Dorsolateral prefrontal cortex (tissue), 122 donors: ENCODE measurements at places on chromosomes 4 and X.

GRCh38 chrX:129478516-129478915, 44.8 kb downstream of the SMARCA1 start:
- DNase-seq = no peak

DNA sequence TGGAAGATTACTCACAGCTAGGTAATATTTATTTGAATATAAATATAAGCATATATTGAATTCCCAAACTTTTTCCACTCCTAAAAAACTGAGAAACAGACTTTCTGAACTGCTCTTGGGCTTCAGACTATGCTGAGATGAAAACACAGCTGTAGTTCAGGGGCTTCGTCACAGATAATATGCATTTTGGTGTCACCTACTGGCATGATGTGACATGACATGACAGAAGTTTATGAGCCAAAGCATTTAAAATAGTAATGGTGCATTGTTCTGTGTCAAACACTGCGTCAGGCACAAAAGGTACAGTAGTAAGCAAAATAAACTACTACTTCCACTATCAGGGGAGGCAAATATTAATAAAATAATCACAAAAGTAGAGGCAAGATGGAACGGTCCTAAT, 171.3 kb downstream of the BTC start:
- DNase-seq = no peak

GRCh38 chrX:129646566-129647417, 8.0 kb downstream of the APLN start:
- DNase-seq = no peak

GRCh38 chr4:112225157-112225556, 6.4 kb upstream of the AP1AR start:
- no peak for DNase-seq

- no peak for DNase-seq
Measured at GRCh38 chr4:74618659-74619058, 173.7 kb downstream of the AREG start.

- no peak for DNase-seq
Measured at GRCh38 chrX:120468071-120468470, 1.0 kb downstream of the LAMP2 start.

GRCh38 chrX:100447655-100448397, 37.8 kb upstream of the PCDH19 start:
- no peak for DNase-seq

GRCh38 chrX:133399411-133399810, 15.9 kb downstream of the GPC4 start:
- no peak for DNase-seq

DNA sequence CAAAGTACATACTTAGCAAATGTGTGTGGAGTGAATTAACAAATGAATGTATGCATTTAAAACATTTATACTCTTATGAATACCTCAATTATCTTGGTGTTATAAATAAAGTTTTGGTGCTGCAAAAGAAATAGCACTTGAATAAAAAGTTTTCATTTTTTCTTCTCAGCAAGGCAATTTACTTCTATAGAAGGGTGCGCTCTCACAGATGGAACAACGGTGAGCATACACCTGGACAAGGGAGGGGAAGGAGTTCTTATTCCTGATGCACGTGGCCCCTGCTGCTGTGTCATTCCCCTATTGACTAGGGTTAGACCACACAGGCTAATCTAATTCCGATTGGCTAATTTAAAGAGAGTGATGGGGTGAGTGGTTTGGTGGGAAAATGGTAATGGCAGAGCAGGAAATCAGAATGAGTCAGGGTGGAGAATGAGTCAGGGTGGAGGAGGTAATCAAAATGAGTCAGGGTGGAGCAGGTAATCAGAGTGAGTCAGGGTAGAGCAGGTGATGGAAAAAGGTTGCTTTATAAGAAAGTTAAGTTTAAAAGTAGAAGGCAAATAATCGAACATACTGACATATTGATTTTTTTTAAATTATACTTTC, 28.2 kb upstream of the PGK1 start:
- DNase-seq = no peak

- no peak for DNase-seq
Measured at GRCh38 chrX:114611018-114611619, 27.2 kb downstream of the HTR2C start.

GRCh38 chr4:88524171-88524570, 595 bp upstream of the PYURF start:
- no peak for DNase-seq

DNA sequence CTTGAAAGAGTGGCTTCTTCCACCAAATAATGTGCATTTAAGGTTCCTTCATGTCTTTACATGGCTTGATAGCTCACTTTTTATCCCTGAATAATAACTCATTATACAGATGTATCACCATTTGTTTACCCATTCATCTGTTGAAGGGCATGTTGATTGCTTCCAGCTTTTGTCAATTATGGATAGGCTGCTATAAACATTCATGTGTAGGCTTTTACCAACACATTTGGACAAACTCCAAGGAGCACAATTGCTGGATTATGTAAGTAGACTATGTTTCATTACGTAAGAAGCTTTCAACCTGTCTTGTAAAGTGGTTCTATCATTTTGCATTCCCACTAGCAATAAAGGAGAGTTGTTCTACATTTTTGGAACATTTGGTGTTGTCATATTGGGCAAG, 2637.0 kb downstream of the PCDH7 start:
- no peak for DNase-seq

- DNase-seq = no peak
Measured at GRCh38 chr4:118941149-118941548, 52.5 kb downstream of the SYNPO2 start.

DNA sequence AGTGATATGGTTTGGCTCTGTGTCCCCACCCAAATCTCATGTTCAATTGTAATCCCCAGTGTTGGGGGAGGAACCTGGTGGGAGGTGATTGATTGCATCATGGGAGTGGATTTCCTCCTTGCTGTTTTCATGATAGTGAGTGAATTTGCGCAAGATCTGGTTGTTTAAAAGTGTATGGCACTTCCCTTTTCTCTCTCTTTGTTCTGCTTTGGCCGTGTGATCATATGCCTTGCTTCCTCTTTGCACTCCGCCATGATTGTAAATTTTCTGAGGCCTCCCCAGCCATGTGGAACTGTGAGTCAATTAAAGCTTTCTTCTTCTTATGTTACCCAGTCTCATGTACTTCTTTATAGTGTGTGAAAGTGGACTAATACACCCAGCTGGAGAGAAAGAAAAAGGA, 113.0 kb upstream of the AADAT start:
- DNase-seq = no peak

DNA sequence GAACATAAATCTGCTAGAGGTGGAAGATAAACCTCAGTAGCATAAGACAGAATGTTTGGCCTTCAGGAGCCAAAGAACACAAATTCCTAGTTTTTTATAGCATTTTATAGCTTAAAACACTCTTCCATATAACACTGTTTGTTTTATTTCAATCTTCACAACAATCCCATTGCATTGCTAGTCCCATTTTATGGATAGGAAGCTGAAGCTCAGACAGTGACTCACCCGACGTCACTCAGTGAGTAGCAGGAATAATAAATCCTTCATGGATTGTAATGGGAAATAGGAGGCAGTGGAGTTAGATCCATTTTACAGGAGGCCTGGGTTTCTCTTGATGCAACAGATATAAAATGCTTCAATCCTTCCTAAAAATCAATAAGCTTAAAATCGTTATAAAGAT, 217.5 kb downstream of the RAB28 start:
- DNase-seq = no peak

GRCh38 chr4:55032179-55032578, 93.2 kb downstream of the KDR start:
- DNase-seq = no peak

- no peak for DNase-seq
Measured at GRCh38 chr4:73068491-73069337, 802 bp downstream of the COX18 start.

GRCh38 chrX:11409957-11410356, 116.7 kb downstream of the AMELX start:
- no peak for DNase-seq

DNA sequence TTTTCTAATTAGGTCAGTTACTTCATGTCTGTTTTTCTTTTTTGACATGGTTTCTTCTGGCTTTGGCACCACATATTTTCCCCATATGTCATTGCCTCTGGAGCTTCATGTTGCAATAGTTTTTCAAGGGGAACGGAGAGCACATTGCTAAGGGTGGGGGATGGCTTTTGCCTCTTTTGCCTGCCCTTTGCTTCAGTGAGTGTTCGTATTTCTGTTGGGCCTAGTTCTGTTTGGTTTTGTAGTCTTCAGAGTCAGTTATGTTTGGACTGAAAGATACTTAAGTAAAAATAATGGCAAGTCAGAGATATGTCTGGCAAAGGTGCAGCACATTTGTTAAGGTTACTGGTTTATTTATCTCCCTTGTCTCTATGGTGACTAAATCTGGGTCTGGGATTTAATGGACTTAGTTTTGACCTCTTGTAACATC, 29.1 kb downstream of the FHL1 start:
- no peak for DNase-seq

DNA sequence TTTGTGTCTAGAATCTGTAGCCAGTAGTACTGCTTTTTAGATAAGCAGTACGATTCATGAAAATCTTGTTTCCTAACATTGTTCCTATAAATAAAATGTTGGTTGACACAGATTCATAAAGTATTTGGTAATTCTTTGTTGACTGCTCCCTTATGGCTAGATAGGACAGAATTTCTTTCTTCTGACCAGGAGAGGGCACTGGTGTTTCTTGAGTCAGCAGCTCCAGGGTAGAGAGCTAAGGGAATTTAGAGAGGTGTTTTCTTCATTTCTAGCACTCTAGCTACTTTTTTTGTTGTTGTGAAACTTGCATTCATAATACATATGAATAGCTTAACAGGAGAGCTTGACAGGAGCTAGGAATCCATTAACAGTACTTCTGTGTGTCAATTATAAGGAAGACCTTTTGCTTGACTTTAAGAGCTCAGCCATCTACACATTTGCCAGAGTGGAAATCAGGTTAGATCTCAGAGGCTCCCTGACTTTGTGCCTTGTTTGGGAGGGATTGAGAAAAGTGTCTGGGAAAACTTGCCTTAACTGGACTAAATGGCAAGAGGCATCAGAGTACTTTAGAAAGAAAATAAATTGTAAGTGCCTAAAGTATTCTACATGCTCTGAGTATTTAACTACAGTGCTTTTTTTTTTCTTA, 756.1 kb downstream of the SH3BGRL start:
- DNase-seq = no peak

DNA sequence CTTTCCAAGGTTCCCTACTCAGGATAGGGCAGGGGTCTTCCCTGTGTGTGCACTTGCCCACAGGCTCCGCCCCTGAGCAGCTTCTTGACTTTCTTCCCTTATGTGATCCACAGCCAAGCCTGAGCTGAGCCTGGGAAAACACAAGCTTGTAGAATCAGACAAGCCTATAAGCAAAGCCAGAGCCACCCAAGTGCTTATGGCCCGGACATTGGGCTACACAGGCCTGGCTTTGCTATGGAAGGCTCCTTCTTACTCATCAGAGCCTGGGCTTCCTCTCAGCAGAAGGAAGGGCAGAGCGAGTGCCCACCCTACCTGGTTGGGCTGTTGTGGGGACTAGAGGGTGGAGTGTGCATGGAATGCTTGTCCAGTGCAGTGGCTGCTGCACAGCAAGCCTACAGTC, 1.3 kb upstream of the TNIP2 start:
- DNase-seq = no peak

- no peak for DNase-seq
Measured at GRCh38 chr4:185280608-185281007, 71.2 kb downstream of the SNX25 start.

GRCh38 chrX:13469963-13470684, 99.3 kb upstream of the EGFL6 start:
- no peak for DNase-seq

GRCh38 chrX:139776599-139776998, 68.6 kb upstream of the MCF2 start:
- DNase-seq = no peak

DNA sequence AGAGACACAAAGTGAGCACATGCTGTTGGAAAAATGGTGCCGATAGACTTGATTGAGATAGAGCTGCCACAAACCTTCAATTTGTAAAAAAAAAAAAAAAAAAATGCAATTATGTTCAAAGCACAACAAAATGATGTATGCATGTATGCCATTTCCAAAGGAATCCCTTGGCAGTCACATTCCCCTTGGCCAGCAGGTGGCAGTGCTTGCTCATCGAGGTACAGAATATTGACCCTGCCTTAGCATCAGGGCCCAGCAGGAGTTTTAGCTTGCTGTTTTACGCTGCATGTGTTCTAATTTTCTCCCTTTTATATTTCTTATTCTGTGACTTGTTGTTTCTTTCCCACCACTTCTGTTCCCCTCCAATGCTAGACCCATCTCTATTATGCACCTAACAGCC, 34.5 kb upstream of the CYBB start:
- peak; percentile 84 for DNase-seq

GRCh38 chr4:60134099-60134498, 1066.0 kb upstream of the ADGRL3 start:
- no peak for DNase-seq

- DNase-seq = no peak
Measured at GRCh38 chrX:153406903-153407302, 4.4 kb upstream of the ZFP92 start.

GRCh38 chr4:4888695-4889094, 29.2 kb downstream of the MSX1 start:
- DNase-seq = no peak

DNA sequence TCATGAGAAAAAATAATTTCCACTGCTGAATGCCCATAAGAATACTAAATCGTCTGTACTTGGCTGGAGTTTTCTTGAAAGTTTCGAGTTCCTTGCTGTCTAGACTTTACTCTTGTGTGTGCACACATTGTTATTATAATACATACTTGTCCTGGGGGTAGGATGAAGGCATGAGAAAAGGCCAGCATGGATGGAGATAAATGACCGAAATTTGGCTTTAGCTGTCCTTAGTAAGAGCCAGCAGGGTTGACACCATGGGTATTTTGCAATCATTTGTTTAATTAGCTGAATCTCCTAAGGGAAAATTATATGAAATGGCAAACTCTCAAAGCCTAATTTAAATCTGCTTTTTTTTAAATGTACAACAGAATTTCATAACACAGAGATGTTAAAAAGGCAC, 641.6 kb downstream of the ADGRL3 start:
- DNase-seq = no peak

DNA sequence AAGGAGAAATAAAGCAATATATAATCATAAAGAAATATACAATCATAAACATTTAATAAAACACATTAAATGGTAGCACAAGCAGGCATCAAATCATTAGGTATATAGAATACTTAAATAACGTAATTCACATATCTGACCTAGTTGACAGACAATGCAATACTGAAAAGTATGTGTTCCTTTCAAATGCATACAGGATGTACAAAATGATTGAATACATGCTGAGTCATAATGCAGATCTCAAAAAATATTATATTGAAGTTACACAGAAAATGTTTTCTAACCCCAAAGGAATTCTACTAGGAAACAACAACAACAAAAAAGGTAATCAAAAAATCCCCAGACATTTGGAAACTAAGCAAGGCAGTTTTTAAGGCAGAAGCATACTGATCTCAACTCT, 1072.0 kb upstream of the INTU start:
- DNase-seq = no peak

DNA sequence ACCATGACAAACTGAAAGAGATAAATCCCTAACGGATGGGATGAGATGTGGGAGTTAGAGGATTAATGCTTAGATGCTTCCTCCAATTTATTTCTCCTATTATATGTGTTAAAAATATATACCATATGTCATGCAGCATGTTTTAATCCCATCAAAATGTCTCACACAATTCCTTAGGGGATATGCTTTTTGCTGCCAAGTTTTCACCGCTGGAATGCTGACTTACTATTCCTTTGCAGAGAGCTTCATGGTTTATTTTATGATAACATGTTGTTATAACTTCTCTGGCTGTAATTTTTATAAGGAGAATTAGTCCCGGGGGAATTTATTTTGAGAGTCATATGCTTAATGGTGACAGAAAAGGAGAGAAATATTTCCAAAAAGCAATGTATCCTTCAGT, 670.3 kb downstream of the IL1RAPL1 start:
- DNase-seq = no peak

GRCh38 chrX:53268173-53268572, 13.2 kb downstream of the IQSEC2 start:
- no peak for DNase-seq
